ENCODE measurements at places on chromosomes 16 and 17. TPM values are rescaled to one million over a fixed set of nuclear protein-coding genes. Genes with fewer than 3 reads are reported as not detected.

KCNAB3 gene
- 18.8 TPM for polyA plus RNA-seq

NLRC5 gene
- 6.6 TPM for polyA plus RNA-seq

AURKB gene
- polyA plus RNA-seq, result 18.0 TPM

HEATR9 gene
- polyA plus RNA-seq, result 0.12 TPM

NOD2 gene
- polyA plus RNA-seq, result 2.2 TPM
